Right renal cortex interstitium (tissue), 3 donors: ENCODE measurements at places on chromosomes 11 and 22.

- peak; percentile 62 for DNase-seq
Measured at GRCh38 chr22:26364066-26365015, 64.7 kb upstream of the ASPHD2 start.

DNA sequence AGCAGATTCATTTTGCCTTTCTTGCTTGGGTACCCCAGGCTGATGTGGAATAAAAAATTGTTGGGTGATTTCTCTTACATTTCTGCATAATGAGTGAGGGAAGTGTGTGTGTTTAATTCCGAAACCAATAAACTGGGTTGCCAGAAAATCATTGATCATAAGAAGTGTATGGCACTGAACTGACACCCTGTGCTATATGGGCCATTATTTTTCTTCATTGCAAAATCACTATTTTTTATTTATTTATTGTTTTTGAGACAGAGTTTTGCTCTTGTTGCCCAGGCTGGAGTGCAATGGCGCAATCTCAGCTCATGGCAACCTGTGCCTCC, 14.6 kb upstream of the HIKESHI start:
- DNase-seq, result no peak

- no peak for DNase-seq
Measured at GRCh38 chr11:105371311-105371710, 231.7 kb upstream of the CARD18 start.

- peak; percentile 44 for DNase-seq
Measured at GRCh38 chr11:28110108-28110820, 2.1 kb downstream of the METTL15 start.

DNA sequence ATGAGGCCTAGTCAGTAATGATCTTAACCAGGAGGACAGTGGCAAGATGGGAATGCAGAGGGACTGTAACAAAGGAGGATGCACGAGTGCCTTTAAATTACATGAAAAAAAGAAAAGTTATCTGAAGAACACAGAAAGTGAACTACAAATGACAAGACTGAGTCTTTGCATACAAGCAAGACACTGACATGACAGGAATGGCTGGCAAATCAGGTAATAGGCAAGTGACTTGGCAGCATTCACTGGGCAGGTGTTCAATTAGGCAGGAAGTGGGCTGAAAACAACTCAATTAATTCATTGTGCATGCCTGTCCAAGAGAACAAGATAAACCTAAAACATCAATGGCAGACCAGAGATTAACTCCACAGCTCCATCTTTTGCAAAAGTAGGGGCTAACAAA, 24.0 kb downstream of the SMCO4 start:
- no peak for DNase-seq

DNA sequence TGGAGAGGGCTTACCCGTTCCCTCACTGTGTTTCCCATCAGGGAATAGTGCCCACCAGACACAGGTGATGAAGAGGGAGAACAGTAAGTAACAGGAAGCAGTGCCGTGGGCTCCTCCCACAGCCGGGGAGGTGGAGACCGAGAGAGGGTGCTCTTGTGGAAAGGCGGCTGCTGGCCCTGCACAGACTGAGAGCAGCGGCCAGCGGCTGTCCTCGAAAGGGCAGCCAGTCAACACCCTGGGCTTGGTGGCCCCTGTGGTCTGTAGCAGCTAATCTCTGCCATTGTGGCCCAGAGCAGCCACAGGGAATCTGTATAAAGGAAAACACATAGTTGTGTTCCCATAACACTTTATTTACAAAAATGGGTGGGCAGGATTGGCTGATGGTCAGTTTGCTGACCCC, 121.9 kb downstream of the TBC1D22A start:
- no peak for DNase-seq

DNA sequence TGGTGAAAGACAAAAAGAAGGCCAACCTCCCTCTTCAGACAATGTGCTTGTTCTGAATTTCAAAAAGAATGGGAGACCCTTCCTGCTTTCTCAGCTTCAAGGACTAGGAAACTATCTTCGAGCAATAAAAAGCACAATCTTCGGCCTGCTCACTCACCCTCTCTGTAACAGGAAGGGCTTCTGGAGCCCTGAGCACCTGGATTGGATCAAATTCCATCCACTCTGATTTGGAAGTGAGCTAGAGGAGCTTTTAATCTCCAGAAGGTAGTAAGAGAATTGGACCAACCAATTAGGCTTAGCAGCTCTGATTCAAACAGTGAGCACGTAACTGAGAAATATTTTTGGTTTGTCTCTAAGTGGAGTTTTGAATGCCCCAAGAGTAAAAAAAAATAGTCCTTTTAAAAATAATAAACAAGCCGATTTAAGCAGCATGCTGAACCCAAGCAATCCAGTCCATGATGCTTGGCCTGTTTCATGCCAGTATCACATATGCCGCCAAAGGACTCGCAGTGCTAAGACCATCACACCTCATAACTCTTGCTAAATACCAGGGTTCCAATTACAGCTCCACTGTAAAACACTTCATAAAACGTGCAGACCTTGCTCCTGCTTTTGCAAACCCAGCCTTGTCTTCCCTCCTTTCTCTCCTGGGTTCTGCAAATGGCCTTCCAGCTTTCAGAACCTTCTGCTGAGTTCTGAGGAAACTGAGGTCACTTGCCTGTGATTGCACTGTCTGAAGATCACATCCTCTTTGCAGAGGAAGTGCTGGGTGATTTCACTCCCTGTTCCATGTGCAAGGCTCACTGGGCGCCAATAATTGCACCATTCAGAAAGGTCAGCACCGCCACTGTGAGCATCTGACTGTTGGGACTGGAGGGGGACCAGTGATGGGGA, 74.4 kb downstream of the SLC1A2 start:
- peak; percentile 65 for DNase-seq

DNA sequence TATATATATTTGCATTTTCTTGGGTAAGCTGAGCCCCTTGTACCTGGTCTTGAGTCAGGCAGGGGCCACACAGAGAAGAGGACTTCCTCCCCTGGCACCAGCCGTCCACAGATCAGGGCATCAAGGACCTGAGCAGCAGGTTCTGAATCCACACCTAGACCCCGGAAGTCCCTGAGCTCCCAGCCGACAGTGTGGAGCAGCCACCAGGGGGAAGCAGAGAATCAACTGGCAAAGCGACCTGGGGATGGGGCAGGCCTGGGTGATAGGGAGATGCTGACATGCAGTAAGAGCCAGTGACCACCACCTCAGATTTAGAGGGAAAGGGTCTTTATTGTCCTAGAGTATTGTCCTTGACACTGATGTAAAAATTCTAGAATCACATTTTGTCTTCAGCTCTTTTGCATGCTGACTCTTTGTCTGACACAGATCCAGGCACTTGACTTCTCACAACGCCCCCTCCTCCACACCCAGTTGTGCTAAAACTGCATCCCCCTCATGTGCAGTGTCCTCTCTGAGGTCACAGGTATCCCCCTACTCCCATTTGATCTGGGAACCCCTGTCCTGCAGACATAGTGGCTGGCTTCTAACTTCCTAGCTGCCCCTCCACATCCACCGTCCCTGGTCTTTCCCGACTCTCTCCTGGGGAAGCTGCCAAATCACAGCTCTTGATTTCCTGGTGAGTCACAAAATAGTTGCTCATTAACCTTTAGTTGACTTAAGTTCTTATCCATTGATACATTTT, 109.3 kb downstream of the GGTLC2 start:
- DNase-seq, result peak; percentile 4

DNA sequence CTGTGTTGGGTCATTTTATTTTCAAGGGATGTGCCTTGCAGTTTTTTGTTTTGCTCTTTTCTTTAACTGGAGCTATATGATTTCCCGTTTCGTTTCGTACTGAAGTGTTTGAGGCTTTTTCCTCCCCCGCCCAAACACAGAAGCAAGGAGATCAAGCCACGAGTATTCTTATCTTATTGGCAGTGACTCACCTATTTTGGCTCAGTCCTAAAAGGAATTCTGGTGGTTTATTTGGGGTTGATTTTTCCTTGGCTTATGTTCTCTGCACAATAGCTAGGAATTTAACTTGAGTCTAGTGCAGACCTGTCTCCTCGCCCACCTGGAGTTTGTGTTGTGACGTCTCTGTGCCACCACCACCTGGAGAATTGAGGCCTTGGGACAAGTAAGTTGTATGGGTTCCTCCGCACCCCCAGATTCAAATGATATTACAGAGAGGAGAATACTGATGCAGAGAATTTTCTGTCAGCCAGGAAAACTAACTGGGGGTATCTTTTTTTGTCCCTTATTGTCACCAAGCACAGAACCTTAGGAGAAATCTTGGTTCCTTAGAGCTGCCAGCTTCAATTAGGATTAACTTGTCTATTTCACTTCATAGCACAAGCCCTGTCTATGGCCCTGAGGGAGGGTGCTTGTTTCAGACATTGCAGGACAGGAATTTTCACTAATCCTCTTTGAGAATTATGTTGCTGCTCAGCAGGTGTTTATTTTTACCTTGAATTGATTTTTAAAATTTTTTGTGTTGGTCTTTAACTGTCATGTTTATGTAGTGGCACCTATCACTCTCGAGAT, 90.4 kb upstream of the BIRC3 start:
- DNase-seq, result no peak

GRCh38 chr11:67079065-67079705, 22.5 kb downstream of the RHOD start:
- no peak for DNase-seq

GRCh38 chr11:65386307-65387140, at the start of gene FRMD8:
Gene FRMD8 (plus strand): TSS chr11:65386637. CDS start chr11:65387037, 400 bp downstream.
- DNase-seq, result peak; percentile 52

DNA sequence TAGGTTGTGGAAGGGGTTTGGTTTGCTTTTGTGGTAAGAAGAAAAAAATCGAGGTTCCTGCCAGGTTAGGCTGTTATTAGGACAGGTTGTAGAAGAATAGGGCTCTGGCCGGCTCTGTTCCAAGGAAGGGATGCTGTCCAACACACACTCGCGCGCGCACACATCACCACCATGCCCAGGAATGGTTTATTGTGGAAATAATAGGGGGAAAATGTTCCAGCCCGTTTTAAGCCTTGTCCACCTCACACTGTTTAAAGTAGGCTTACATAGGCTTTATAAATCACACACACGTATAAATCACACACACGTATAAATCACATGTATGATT, 1.2 kb upstream of the ARHGAP20 start:
- no peak for DNase-seq

GRCh38 chr11:39249566-39250365, 2209.7 kb downstream of the LRRC4C start:
- DNase-seq, result no peak

GRCh38 chr22:45475063-45475747, 27.5 kb upstream of the FBLN1 start:
- no peak for DNase-seq

GRCh38 chr11:11935536-11935935, 72.9 kb downstream of the DKK3 start:
- no peak for DNase-seq

DNA sequence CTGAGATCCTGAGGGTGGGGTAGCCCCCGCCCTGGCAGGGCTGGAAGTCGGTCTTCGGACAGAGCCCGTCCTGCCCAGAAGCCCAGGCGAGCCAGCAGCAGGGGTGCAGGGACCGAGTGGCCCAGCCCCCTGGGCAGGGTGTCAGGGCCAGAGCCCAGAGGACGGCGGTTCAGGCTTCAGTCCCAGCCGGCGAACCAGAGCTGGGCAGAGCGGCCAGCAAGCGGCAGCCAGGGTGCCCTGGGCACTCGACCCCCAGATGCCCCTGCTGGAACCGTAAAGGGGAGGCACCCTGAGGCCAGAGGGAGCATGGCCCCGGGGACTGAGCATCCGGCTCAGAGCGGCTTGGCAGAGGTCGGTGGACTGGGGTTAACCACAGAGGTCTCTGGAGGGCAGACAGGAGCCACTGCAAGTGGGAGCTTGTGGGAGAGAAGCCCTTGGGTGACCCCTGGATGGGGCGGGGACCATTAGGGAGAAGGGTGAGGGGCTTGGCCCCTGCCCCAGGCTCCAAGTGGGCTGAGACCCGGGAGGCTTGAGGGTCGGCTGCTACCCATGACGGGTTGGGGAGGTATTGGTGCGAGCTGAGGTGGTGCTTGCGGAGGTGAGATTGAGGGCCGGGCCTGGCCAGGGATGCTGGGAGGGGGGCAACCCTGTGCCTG, 15.9 kb downstream of the LSP1 start:
- no peak for DNase-seq

DNA sequence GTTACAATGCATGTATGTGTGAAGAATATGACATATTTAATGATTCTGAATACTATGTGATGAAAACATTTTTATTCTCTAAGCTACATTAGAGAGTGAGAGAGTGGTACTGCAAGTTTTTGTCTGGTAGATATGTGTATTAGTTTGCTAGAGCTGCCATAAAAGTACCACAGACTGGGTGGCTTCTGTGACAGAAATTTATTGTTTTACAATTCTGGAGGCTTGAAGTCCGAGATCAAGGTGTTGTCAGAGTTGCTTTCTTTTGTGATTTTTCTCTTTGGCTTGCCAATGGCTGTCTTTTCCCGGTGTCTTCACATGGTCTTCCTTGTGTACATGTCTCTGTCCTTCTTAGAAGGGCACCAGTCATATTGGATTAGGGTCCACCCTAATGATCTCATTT, 6.9 kb upstream of the OR10W1 start:
- no peak for DNase-seq

GRCh38 chr11:86594746-86595145, 77.7 kb downstream of the ME3 start:
- no peak for DNase-seq

DNA sequence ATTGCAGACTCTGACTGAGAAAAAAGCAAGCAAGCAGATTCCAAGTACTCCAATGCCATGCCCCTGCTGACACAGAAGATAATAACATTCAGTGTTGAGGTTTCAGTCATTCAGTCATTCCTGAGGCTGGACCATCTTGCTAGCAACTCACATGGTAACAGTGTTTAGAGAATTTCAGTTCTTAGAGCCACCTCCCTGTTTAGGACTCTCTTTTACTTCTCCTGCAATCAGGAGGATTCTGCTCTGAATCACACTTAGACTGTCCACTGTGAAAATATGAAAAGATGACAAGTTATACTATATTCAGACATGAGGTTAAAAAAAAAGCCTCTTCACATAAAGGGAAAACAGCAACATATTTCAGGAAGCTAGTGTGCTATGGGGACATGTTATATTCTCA, 183.9 kb upstream of the CTSC start:
- no peak for DNase-seq

- DNase-seq, result no peak
Measured at GRCh38 chr11:104997288-104997687, 25.7 kb downstream of the CASP5 start.

- no peak for DNase-seq
Measured at GRCh38 chr22:25030636-25031035, 78.1 kb downstream of the KIAA1671 start.
